IMR-90 (cell line): ENCODE measurements at places on chromosomes 11 and 22. TPM values are rescaled to one million over a fixed set of nuclear protein-coding genes. Genes with fewer than 3 reads are reported as not detected.
A peak's percentile ranks its signal among the peaks of the same experiment; 100 is the strongest.

Gene MGAT3
- 1.1 TPM in 2 replicates for polyA plus RNA-seq

Gene PLEKHA7
- 0.10 and 0.12 TPM in 2 replicates for polyA plus RNA-seq

Gene CARD10
- polyA plus RNA-seq: 18.4 and 19.8 TPM in 2 replicates

Gene PLA2G6
- polyA plus RNA-seq: 10.3 TPM in 2 replicates

DNA sequence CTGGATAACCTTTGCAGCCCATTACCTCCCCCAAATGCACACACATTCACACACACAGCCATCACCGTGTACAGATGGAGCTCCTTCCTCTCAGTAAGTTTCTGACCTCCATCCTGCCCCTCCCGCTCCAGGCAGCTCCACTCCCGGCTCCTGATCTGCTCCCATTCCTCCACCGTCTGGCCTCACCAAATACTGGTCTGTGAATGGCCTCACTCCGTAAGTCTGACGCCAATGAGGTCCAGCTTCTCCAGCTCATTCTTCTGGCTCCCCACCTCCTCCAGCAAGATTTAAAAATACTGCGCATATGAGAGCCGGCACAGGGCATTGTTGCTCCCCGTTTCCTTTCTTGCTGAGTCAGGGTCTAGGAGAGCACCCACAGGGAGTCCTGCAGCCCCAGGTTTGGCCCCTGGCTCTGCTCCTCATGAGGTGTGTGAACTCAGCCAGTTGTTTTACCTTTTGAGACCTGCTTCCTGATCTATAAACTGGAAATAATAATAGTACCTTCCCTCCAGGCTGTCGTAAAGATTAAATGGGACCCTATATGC lies 14.0 kb upstream of the TUB start:
- no peak for DNase-seq

DNA sequence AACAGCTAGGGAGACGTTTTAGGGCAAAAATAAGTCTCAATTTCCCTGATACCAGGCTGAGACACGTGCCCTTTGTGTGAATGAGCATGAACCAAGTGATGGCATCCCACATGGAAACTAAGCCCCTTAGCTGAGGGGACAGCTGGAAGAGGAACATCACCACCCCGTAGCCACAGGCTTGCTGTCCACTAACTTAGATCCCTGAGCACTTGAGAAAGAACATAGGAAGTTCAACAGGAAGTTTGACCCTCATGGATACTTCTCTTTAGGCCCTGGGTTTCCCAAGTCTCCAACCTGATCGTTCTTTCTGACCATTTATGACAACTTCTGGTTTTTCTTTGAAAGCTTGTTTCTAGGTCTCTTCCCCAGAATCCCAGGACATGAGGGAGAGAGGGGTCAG lies 11.6 kb upstream of the CKAP5 start:
- no peak for DNase-seq

GRCh38 chr11:64447831-64448598 lies 89.1 kb downstream of the RPS6KA4 start:
- peak; percentile 7 for DNase-seq

GRCh38 chr11:3203221-3204043 lies 15.2 kb downstream of the MRGPRG start:
- DNase-seq: no peak

DNA sequence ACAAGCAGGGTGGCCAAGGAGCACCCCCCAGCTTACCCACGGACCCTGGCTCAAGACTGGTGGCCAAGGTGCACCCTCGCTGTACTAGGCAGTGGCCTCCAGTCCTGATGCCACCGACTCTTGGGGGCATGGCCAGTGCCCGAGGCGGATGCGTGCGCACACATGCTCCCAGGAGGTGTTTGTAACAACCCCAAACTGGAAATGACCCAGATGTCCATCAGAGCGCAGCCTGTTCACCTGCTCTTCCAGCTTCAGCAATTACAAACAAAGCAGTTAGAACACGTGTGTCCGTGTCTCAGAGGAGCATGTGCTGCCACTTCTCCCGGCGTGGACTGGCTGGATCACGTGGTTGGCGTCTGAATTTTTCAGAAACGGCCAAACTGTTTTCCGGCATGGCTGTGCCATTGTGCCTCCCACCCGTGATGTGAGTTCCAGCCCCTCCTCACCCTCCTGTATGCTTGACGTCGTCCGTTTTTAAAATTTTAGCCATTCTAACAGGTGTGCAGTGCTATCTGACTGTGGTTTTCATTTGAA lies 7.1 kb upstream of the MUC6 start:
- DNase-seq: no peak

DNA sequence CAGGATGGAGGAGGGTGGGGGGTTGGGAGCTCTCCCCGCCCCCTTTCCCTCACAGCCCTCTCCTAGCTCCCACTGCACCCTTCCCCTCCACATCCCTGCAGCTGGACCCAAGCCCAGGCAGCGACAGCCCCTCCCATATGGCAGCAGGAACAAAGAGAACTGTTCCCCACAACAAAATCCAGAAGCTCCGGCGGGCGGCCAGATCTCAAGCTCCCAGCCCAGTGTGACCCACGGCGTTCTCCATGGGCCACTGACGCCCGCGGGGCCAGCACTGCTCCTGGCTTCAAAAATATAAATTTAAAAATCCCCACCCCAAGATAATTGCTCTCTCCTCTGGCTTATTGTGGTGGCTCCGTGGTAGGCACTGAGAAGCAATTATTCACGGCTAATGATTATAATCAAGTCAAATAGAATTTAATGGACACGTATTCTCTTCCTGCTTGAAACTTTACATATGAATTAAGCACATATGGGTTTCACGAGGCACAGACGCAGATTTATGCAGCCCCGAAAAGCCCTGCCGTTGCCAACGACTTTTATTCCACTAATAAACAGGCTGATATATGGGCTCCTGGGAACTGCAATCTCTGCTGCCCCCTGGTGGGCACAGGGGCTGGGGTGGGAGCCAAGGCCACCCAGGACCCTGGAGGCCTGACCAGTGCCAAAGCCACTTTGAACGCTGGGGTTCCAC lies 17.5 kb downstream of the MACROD1 start:
- peak; percentile 66 for DNase-seq

- DNase-seq: no peak
Measured at GRCh38 chr11:15968461-15969130, 387.8 kb downstream of the SOX6 start.

GRCh38 chr11:102118937-102119336 lies 8.7 kb downstream of the YAP1 start:
- DNase-seq: no peak

- no peak for DNase-seq
Measured at GRCh38 chr22:44271732-44272400, 40.9 kb downstream of the SHISAL1 start.

DNA sequence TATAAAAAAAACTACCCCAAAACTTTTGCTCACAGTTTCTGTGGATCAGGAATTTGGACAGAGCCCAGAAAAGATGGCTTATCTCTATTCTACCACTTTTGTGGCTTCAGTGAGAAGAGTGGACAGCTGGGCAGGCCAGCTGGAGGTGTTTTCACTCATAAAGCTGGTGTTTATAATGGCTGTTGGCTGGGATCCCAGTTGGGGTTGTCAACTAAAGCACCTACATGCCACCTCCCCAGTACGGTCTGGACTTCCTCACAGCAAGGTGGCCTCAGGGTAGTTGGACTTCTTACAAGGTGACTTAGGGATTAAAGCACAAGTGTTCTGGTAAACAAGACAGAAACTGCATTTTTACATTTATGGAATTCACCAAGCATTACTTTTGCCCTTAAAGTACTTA lies 171.0 kb downstream of the NELL1 start:
- no peak for DNase-seq

DNA sequence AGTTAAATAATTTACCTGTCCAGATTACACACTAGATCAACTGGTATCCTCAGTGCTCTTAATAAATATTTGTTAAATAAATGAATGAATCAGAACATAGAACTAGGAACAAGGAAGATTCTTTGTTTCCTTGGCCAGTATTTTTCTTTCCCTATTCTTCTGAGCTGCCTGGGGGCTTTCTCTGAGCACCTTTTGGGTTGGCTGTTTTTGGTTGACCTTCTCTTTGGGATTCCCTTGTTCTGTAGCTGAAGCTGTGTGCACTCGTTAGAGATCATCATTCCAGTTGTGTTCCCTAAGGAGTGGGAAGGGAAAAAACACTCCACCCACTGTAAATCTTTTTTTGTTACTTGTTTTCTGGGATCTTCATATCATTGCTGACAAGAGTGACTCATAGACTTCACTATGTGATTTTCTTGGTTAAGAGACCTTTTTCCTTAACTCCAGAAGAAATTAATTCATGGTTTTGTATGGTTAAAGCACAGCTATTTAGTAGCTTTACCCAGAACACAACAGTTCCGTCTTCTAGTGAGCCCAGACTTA lies 84.3 kb downstream of the STIM1 start:
- peak; percentile 74 for DNase-seq
